ENCODE measurements at places on chromosomes 5 and 9.

GRCh38 chr5:30846171-30846570 lies 347.3 kb upstream of the CDH6 start:
- DNase-seq: no peak

DNA sequence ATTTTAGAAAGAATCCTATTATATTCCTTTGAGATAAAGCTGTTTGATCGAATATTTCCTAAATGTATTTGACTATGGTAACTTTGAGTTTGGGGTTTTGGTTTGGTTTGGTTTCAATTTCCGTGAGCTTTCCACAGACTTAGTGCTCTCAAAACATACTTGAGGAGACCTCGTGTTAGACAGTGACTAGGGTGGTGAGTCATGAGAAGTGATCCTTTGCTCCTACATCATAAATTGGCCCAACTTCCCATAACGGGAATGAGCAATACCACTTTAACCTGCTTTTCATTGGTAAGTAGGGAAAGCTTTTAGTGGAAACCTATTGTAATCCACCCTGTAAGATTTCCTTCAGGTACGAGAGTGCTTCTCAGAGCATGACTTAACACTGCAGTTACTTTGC lies 3.8 kb upstream of the RASEF start:
- no peak for DNase-seq

GRCh38 chr9:134247918-134248631 lies 78.2 kb upstream of the RXRA start:
- no peak for DNase-seq

DNA sequence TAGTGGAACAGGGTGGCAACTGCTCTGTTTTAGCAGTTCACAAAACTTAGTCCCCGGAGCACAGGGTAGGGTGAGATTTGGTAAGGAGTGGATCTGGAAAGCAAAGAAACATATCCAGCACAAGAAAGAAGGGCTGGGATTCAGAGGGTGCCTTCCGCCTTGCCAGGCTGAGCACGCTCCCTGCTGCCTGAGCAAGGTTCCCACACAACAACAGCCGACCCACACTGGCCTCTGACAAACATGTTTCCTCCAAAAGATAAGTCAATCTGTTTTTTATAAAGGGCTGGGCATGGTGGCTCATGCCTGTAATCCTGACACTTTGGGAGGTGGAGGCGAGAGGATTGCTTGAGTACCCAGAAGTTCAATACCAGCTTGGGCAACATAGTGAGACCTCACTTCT lies 45.8 kb downstream of the RAB3C start:
- no peak for DNase-seq

GRCh38 chr9:73037613-73038012 lies 84.8 kb upstream of the ALDH1A1 start:
- no peak for DNase-seq

DNA sequence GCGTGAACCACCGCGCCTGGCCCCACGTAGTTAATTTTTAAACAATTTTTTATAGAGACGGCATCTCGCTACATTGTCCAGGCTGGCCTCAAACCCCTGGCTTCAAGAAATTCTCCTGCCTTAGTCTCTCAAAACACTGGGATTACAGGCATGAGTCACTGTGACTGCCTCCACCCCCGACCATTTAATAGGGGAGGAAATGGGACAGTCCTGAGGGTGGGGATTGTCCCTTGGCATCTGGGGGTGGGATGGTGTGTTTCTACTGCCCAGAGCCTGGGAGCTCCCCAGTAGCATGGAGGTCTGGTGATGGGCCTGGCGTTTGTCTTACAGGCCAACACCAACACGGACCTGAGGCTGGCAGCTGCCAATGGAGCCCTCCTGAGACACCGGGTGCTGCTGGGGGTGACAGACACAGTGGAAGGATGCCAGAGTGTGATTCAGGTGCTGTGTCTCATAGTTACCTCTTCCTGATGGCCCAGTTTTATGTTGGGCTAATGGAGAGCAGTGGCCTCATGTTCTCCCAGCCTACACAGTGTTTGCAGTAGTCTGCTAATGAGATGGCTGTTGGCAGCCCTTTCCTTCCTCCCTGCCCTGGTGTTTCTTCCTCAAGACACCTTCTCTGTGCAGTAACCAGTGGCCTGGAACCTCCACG lies 22.5 kb downstream of the TMEM268 start:
- DNase-seq: no peak

DNA sequence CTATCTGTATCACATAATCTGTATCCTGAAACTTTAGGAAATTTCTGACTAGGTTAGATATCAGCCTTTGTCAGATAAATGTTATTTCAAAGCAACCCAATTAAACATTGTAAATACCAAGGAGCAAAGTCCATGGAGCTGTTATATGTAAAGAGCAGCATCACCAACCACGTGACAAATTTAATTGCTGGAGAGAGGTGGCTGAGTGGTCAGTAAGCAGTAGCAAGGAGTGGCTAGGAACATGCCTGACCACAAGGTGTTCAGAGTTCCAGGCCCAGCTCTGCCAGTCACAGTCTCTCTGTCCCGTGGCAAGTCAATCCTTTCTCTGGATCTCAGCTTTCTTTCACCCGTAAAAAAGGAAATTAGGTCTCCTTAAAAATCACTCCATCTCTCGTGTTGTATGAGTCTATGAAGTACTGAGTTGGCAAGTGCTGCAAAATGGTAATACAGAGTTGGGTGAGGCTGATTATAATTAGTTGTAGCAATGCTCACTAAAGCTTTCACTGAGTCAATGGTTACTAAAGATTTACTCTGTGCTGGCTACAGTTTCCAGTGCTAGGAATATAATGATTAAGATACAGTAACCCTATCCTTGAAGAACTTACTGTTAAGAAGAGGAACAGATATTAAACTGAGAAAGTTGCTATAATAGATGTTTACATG lies 166.1 kb downstream of the GNAQ start:
- no peak for DNase-seq
